ENCODE measurements at places on chromosomes 7 and 10.

DNA sequence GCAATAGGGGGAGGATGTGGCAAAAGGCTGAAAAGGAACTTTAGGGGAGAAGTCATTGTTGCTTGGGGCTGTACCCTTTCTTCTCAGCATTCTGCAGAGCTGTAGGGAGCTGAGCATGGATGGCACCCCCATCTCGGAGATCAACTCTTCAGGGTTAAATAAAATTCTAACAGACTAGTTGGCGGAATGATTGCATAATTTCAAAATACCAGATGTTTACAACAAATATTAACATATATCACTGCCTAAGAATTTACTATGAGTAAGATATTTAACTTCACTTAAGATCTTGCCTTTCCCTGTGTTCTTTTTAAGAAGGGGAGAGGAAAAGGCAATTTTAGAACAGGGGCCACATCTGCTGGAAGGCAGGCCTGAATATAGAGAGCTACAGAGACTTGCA is 509 bp upstream of the OR2F1 start:
- DNase-seq: no peak

- DNase-seq: no peak
Measured at GRCh38 chr7:32501522-32501921, 6.2 kb downstream of the AVL9 start.

DNA sequence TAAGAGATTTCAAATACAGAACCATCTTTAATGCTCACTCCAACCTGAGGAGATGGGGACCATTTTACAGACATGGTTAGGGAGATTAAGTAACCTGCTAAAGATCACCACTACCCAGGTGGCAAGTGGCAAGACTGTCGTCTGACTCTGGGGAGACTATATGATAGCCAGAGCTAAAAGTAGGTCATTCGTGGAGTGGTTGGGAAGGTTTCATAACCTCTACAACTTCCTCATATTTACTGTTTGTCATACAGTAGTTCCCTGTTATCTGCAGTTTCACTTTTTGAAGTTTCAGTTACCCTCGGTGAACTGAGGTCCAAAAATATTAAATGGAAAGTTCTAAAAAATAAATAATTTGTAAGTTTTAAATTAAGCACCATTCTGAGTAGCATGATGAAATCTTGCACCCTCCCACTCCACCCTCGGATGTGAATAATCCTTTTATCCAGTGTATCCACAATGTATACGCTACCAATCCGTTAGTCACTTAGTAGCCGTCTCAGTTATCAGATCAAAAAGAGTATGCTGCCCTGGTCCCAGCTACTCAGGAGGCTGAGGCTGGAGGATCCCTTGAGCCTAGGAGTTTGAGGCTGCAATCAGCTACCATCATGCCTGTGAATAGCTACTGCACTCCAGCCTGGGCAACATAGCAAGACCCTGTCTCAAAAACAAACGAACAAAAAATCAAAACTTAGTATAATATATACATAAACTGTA is 14.9 kb upstream of the LGI1 start:
- no peak for DNase-seq

DNA sequence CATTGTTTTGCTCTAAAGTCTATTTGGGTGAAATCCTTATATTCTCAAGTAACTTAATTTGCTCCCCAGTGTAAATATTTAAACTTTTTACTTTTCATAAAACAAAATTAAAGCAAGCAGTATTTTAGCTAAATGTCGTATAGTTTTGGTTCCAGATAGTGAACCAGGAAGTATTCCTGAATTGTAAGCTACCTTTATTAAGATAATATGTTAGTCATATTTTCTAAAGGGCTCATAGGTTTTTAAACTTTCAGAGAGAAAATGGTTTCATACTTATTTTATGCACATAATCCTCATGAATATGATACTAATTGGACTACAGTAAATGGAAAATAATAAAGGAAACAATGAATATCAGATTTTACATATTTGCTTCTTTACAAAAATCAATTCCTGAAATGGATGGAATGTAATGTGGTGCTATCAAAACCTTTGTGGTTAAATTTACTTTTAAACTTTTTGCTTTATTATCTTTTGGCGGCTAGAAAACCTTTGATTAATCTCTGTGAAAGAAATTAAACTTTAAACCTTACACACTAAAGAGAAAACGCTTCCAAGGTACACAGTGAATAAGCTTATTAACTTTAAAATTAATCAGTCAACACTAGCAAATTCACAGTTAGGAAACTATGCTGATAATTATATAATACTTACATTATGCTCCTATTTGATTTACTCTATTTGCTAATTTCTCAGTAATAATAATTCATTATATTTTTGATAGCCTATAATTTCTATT is 76.6 kb upstream of the RHOBTB1 start:
- no peak for DNase-seq

GRCh38 chr7:44538093-44538797 is 2.9 kb downstream of the NPC1L1 start:
- DNase-seq: no peak

GRCh38 chr7:70183278-70183677 is 585.0 kb downstream of the AUTS2 start:
- DNase-seq: no peak

DNA sequence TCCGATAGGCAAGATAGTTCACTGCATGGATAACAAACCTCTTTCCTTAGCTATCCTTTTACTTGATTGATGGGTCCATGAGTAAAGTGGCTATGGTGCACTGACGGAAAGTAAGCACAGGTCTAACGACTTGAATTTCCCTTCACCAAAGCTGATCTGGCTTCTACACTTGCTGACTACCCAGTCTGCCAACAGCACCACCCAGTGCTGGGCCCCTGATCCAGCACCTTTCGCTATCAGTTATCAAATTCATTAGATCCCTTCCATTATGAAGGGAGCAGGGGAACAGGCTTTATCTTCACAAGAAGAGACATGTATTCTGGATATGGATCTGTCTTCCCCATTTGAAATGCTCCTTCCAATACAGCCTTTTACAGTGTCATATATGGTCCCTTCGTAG is 855.9 kb downstream of the GRID1 start:
- DNase-seq: no peak

GRCh38 chr7:105887569-105888189 is 11.3 kb upstream of the ATXN7L1 start:
- no peak for DNase-seq

GRCh38 chr7:15963206-15963605 is 276.7 kb upstream of the MEOX2 start:
- DNase-seq: no peak

DNA sequence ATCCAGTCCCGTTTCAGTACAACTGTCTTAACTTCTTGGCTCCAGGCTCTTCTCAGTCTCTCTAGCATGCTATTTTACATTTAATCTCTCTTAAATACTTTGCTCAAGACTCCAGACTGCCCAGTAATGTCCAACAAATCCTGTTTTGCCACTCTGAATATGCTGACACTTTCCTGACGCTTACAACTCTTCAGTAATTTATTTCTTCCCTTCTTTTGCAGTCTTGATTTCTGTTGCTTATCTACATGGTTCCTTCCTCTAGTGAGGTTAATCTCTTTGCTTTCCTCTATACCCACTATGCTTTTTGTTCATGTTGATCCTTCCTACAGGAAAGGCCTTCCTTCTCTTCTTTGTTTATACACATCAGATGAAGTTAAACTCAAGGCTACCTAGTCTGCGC is 23.7 kb downstream of the UMAD1 start:
- no peak for DNase-seq

GRCh38 chr7:131034166-131034881 is 293.4 kb upstream of the MKLN1 start:
- no peak for DNase-seq

DNA sequence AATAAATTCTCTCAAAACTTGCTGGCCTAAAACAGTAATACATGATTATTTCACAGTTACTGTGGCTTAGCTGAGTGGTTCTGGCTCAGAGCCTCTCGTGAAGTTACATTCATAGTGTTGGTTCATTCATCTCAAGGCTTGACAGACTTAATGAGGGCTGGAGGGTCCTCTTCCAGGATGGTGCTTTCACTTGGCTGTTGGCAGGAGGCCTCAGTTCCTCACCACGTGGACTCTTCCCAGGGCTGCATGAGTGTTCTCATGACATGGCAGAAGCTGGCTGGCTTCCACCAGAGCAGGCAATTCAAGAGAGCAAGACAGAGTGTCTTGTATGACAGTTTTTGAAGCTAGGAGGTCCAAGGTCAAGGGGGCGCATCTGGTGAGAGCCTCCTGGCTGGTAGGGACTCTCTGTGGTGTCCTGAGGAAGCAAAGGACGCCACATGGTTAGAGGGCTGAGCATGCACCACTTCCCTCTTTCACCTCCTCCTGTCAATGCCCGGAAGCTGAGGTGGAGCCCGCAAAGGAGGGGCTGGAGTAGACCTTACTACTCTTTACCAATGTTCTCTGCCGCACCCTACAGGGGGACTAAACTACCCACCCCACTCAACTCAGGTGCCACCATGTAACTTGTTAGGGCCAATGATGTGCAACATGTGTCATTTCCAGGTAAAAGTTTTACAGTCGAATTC is 58.2 kb upstream of the YAE1 start:
- DNase-seq: no peak

GRCh38 chr10:74206746-74207145 is 55.7 kb downstream of the ADK start:
- peak; percentile 37 for DNase-seq

DNA sequence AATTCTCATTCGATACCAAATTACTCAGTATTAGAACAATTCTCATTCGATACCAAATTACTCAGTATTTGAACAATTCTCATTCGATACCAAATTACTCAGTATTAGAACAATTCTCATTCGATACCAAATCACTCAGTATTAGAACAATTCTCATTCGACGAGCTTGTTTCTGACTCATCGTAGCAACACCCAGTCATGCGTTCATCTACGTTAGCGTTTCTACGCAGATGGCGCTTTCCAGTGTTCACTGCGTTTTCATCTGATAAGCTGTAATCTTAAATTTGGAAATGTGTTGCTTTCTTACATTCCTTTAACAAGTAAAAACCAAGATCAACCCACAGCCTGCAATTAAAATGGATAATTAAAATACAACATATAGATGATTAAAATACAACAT is 276.3 kb downstream of the ZMYND11 start:
- no peak for DNase-seq

- no peak for DNase-seq
Measured at GRCh38 chr7:29035044-29035740, 77.1 kb upstream of the TRIL start.

DNA sequence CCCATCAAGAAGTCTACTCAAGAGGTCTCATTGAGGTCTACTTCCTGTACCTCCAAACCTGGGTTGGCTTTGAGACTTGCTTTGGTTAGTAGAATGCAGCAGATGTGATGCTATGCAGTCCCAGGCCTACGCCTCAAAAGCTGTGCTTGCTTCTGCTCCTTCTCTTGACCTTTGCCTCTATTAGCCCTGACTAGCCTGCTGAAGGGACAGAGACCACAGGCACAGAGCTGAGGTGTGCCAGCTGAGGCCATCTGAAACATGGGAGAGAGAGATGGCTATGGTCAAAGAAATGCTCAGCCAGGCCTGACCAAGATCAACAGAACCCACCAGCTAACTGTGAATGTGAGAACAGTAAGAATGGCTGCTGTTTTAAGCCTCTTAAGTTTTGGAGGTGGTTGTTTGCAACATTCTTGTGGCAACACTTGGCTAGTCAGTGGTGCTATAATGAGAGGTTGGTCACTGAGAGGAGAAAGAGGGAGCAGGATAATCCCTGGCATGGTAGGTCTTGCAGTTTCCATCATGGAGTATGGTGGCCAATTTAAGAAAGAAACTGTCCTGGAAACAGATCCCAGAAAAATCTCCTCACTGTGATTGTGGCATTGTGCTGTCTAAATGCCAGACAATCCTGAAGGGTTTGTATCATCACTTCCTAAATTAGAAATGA is 176.1 kb upstream of the PHYHIPL start:
- DNase-seq: peak; percentile 33

DNA sequence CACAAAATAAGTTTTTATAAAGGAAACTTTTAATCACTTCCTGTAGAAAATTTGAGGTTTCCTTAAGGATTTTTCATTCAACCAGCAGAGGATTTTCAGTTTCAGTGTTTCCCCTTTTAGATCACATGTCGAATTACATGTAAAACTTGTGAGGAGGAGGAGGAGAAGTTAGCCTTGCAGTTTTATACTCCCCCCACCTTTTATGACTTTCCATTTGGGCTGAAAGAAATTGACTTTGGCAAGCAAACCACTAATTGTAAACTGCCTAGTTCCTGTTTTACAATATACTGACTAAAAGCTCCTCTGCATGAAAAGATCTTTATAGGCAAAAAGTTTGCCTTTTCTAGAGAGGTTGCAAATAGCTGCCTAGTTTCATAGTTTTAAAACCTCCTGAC is 3.0 kb downstream of the BAMBI start:
- DNase-seq: no peak

GRCh38 chr7:160958-161725 is 31.2 kb upstream of the FAM20C start:
- DNase-seq: no peak

- DNase-seq: no peak
Measured at GRCh38 chr7:103065667-103066066, 8.9 kb downstream of the FBXL13 start.

GRCh38 chr10:63628526-63629362 is 107.5 kb downstream of the REEP3 start:
- peak; percentile 76 for DNase-seq

DNA sequence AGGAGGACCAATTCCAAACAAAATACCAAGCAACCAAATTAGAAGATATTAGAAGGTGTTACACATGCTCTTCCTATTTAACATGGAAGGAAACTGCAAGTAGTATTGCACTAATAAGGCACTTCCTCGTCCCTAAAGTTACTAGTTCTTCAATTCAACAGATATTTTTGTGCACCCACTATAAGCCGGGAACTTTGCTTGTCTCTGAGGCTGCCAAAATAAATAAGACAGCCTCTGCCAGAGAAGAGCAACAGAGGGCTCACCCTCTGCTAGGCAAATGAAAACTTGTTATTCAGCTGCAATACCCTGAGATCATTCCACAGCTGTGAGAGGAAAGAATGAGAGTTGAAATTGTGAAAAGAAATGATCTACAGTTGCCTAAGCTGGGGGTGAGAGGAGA is 37.4 kb upstream of the GSAP start:
- DNase-seq: no peak

- no peak for DNase-seq
Measured at GRCh38 chr7:48525736-48526732, 354.8 kb downstream of the ABCA13 start.

DNA sequence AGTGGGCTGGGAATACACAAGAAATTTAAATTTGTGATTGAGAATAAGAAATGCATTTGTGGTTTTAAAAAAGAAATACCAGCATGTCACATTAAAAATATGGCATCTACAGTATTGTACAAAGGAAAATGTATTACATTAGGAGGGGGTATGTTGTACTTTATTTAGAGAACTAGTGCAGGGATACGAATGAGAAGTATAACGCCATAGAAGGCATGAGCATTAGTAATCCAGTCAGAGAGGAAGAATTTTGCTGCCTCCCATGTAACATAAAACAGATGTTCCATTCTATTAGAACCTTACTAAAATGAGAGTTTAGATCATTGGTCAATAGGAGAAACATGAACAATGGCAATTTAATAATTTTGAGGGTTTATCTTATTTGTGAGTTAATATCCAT is 182.2 kb downstream of the ADK start:
- DNase-seq: no peak

DNA sequence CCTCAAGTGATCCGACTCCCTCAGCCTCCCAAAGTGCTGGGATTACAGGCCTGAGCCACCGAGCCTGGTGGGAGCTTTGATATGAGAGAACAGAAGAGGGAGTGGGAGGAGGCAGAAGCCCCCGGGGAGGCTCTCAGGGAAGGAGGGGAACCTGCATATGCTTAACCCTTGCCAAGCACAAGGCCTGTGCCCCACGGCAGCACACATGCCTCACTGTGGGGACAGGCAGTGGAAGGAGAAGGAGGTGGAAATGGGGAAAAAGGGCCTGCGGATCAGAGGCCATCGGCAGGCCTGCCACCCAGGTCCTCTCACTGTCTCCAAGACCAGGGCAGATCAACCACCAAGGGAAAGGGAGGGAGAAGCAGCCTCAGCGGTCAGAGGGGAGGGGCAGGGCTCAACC is 7.2 kb upstream of the GRID1 start:
- peak; percentile 4 for DNase-seq
